Pancreas (tissue), 10 donors: ENCODE measurements at places on chromosomes 6 and 20.

DNA sequence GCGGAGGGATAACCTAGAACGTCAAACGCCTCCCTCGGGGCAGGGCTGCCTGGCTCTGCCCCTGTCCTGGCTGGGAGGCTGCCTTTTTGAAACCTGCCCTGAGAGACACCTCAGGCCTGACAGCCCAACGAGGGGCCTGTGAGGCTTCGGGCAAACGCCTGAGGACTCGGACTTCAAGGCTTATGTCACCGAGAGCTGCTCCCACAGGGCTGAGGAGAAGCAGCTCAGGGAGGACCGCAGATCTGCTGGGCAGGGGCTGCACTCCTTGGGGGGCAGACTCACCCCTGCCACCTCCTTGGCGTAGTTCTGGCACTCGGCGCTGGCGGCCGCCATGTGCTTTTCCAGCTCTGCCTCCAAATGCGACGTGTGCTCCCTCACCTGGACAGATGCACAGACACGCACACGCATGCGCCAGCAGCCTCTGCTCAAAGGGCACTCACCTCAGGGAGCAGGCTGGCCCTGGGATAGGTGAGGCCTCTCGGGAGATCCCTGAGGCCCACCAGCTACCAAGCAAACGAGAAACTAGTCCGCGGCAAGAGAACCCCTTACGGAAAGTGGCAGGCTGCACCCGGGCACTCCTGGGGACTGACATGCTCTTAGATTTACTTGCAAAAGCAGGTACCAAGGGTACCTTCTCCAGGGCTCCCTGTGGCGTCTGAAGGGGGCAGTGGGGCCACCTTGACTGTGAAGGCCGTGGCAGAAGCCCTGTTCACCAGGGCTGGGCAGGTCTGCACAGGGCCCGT lies 49.6 kb downstream of the DSTN start:
- no peak overlapping the region for H3K27ac ChIP-seq
- H3K4me3 ChIP-seq = no peak overlapping the region
- H3K36me3 ChIP-seq = peaks cover 87% of the 10 kb centered on the region
- H3K4me1 ChIP-seq = peaks cover 10% of the 10 kb centered on the region

DNA sequence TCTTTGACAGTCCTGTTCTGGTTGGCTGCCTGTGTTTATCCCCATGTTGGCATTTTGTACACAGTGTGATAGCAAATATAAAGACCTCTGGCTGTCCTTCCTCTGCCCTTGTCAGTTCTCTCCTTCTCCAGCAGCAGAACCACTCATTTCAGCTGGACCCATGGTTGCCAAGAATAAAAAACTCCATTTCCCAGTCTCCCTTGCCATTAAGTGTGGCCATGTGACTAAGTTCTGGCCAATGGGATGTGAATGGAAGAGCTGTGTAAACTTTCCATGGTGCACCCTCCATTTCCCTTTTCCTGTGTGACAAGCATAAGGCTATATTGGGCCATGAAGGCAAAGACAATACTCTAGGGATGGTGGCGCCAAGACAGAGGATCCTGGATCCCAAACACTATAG lies 78.4 kb upstream of the TBC1D7 start:
- H3K27me3 ChIP-seq = no peaks in the 10 kb centered on the region
- no peak for DNase-seq

DNA sequence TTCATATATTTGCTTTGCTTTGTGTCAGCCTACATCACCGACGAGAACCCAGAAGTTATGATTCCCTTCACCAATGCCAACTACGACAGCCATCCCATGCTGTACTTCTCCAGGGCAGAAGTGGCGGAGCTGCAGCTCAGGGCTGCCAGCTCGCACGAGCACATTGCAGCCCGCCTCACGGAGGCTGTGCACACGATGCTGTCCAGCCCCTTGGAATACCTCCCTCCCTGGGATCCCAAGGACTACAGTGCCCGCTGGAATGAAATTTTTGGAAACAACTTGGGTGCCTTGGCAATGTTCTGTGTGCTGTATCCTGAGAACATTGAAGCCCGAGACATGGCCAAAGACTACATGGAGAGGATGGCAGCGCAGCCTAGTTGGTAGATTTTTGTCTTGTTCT lies 28.5 kb downstream of the DSE start:
- no peak overlapping the region for H3K27ac ChIP-seq
- DNase-seq = no peak
- no peak overlapping the region for H3K4me3 ChIP-seq
- no peaks in the 10 kb centered on the region for H3K27me3 ChIP-seq

- H3K36me3 ChIP-seq = no peaks in the 10 kb centered on the region
- no peaks in the 10 kb centered on the region for H3K27me3 ChIP-seq
These were observed 125.8 kb upstream of the SPTLC3 start for GRCh38 chr20:12882832-12883506.

- no peak overlapping the region for H3K27ac ChIP-seq
These were observed 17.2 kb downstream of the TXNDC5 start for GRCh38 chr6:7893342-7893741.

DNA sequence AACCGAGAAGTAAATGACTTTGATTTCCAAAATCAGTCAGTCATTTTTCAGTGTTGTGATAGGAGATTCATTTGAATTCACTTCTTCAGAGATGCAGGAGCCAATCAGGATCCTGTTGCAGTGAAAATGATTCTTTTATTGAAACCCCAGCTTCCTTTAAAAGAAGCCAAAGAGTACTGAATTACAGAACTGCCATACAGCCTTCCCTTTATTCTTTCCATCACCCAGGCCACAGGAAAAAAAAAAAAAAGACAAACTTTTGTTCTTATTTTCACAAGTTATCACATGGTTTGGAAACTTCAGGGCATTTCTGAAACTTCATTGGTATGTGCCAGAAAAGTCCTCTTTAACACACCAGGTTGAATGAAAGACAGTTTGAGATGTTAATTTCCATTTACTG lies 1.8 kb upstream of the CARMIL1 start:
- no peaks in the 10 kb centered on the region for H3K27me3 ChIP-seq
- H3K4me3 ChIP-seq = no peak overlapping the region
- no peak for DNase-seq
- no peak overlapping the region for H3K27ac ChIP-seq

DNA sequence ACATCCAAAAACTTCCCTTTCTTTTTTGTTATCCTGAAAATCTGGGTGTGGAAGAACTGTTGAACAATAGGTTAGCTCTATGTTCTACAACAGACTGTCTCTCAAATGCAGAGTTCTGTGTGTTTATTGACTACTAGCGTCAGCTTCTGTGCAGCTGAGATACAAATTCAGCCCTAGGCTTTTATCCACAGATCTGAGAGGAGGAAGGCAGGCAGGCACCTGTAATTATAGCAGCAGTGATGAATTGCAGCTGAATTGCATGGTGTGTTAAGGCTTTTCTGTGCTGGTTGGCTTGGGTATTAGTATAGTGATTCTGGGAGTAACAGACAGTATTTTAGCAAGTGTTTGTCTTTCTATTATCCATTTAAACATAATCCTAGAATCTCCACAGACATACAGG lies 24.4 kb downstream of the GRIK2 start:
- no peak overlapping the region for H3K4me3 ChIP-seq
- no peaks in the 10 kb centered on the region for H3K4me1 ChIP-seq
- DNase-seq = no peak
- H3K36me3 ChIP-seq = no peaks in the 10 kb centered on the region
- H3K27ac ChIP-seq = no peak overlapping the region
- H3K27me3 ChIP-seq = no peaks in the 10 kb centered on the region
